ENCODE measurements at places on chromosomes 7 and 10.

- no peak for DNase-seq
Observed at GRCh38 chr7:7965301-7965700, 3.3 kb upstream of the GLCCI1 start.

DNA sequence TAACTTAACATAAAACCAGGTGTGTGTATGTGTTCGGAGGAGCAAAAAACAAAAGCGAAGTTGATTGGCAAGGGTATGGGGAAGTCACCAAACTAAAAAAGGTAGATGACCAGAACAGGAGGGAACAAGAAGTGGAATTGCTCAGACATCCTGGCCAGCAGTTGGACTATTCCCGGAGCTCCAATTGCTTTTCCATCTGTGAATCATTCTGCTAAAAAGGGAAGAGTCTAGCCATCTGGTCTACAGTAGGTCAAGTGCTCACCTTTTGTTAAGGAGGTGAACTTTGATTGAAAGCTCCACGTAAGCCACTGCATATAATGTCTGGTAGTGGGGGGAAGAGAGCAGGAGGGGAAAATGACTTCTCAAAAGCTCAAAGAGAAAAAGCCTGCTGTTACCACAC is 50.0 kb upstream of the BET1 start:
- no peak for DNase-seq

DNA sequence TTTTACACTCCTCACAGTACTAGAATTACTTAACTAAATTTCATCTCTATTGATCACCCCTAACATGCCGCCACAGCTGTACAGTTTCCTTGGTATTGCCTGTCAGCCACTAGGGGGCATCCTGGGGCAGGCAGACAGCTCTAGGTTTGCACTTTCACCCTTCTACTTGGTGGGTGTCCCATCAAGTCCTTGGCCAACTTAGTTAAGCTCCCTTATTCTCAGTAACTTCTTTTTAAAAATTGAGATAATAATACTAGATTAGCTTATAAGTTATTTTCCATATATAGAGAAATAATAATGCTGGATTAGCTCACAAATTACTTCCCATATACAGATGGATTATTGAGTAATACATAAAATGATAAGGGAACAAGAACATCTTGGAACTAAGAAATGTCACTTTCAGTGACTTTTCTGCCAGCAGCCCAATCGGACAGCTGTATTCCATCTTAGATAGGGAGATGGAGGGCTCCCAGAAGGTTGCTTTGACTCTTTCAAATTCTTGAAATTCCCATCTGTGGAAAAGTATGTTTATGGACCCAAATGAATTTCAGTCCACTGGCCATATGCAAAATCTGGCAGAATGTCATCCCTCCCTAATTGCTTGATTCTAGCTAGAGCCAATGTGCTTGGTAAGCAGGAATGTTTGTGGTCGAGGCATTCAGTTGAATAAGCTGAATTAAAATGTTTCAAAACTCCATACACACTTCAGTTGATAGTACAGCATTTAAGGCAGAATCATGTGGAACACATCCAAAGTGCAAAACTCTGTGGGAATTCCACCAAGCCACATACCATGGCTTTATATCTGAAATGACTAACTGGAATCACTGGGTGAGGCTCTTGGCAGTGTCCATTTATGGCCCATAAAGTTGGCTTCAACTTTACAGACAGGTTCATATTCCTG is 309.7 kb downstream of the CSTF2T start:
- DNase-seq = peak; percentile 26

- no peak for DNase-seq
Observed at GRCh38 chr10:77494327-77494726, 143.3 kb downstream of the KCNMA1 start.

GRCh38 chr10:49274886-49275285 is 24.1 kb upstream of the C10orf71 start:
- DNase-seq = no peak

- DNase-seq = peak; percentile 48
Observed at GRCh38 chr10:16520900-16521299, 779 bp downstream of the C1QL3 start.

DNA sequence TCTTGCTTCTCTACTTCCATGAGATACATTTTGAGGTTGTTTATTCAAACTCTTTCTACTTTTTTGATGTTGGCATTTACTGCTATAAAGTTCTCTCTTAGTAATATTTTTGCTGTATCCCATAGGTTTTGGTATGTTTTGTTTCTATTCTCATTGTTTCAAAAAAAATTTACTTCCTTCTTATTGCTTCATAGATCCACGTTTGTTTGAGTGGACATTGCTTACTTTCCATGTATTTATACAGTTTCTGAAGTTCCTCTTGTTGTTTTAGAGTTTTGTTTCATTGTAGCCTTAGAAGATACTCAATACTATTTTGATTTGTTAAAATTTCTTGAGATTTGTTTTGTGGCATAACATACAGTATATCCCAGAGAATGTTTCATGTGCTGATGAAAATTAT is 13.7 kb downstream of the TAS2R40 start:
- no peak for DNase-seq

- no peak for DNase-seq
Observed at GRCh38 chr7:44935016-44935415, 43.8 kb downstream of the MYO1G start.

DNA sequence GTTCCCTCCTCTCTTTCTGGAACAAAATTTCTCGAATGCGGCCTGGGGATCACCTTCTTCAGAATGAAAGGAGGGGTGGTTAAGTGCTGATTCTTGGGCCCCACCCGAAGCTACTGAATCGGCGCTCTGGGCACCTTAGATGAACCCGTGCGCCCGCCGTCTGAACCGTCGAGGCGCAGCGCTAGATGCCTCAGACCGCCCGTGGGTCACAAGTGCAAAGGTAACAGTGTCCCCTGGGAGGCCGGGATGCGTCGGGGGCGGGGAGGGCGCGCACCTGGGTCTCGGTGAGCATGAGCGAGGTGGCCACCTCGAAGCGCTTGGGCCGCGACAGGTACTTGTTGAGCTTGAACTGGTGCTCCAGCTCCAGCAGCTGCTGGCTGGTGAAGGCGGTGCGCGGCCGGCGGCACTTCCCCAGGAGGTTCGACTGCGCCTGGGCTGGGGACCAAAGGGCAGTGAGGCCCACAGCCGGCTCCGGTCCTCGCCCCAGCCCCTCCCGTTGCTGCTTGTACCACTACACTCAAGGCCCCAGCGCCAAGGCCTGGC is 4.2 kb downstream of the MNX1 start:
- no peak for DNase-seq

- DNase-seq = no peak
Observed at GRCh38 chr7:17132726-17133125, 165.7 kb upstream of the AHR start.

- no peak for DNase-seq
Observed at GRCh38 chr7:52071744-52072143, 755.1 kb upstream of the COBL start.

GRCh38 chr10:93206652-93207051 is 133.0 kb downstream of the CYP26A1 start:
- no peak for DNase-seq

- DNase-seq = no peak
Observed at GRCh38 chr10:67790534-67791408, 47.2 kb downstream of the DNAJC12 start.

GRCh38 chr10:98055841-98056516 is 25.6 kb upstream of the CRTAC1 start:
- no peak for DNase-seq

GRCh38 chr7:3200504-3200903 is 100.5 kb upstream of the SDK1 start:
- DNase-seq = peak; percentile 40

GRCh38 chr10:6739530-6740174 is 159.6 kb upstream of the PRKCQ start:
- DNase-seq = no peak

DNA sequence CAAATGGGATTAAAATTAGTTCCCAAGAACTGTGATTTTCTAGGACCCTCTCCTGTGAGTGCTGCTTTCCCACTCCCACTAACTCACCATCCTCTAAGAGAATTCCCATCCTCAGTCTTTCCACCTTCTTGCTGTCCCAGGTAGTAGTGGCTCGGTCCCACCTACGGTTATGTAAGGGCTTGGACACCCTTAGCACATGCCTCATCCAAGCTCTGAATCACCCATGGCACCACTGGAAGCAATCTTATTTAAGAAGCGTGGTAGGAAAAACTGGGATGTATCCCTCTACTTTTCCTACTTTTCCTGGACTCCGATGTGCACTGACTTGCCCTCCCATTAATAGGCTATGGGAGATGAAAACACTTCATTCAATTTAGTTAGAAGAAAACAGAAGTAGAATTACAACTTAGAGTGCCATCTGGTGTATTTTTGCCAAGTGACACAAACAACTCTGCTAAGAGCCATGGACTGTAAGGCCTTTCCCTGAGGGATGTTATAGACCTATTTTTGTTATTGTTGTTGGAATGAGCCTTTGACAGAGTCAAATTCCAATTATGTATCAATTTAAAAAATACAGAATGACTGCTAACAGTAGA is 13.7 kb upstream of the ANKRD22 start:
- DNase-seq = no peak

- DNase-seq = no peak
Observed at GRCh38 chr7:70730451-70731110, 401.4 kb upstream of the GALNT17 start.

- DNase-seq = no peak
Observed at GRCh38 chr7:17408904-17409290, 110.4 kb downstream of the AHR start.

DNA sequence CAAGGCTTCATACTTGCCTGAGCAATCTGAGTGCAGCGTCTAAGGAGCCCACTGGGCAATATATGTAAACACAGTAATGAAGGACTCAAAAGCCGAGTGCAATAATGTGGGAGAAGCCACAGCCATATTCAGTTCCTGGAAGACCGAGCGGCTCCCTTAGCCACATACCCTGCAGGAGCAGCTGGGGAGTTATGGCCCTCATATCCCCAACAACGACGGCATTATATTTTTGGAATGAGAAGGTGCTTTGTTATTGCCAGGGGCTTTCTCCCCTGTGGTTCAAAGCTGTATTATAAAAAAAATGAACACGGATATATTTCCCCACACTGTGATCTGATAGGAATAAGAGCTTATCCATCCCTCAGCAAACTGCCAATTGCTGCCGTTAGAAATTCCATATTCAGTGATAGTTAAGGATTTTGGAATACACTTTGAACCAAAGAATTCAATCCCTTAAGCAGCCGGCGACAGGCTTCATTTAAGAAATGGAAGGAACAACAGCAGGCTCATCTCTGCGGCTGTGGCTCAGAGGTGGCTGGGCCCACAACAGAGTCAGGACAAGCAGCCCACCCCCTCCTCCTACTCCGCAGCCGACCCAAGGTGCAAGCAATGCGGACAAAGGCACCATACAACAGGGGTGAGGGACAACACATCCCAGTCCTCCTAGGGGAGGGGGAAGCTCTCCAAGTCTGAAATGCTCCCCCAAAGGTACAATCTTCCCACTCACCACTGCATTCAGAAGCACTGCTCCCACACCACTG is 77.2 kb downstream of the TNS3 start:
- DNase-seq = no peak
